ENCODE measurements at places on chromosomes 1 and 21.

- DNase-seq = peak; percentile 15
These were observed 7.5 kb downstream of the PRXL2B start for GRCh38 chr1:2594001-2594640.

DNA sequence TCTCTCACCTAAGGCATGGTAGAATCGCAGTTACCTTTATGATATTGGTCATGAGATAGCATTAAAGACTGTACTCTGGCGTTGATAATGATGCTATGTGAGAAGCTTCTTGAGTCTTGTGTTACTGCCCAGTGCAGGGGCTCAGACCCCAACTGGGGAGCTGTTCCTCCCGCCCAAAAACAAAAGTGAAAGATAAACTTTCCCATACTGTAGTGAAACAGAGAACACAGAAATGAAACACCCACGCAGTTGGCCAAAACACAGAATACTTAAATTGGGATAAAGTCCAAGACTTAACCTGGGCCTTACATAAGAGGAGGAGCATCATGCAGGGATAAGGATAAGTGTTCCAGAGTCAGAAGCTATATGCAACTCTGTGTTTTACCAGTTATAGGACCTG lies 130.6 kb downstream of the HHIPL2 start:
- no peak for DNase-seq

- DNase-seq = no peak
These were observed 49.6 kb downstream of the MAP10 start for GRCh38 chr1:232854798-232855159.

- no peak for DNase-seq
These were observed 204.9 kb upstream of the USP24 start for GRCh38 chr1:55420026-55420425.

DNA sequence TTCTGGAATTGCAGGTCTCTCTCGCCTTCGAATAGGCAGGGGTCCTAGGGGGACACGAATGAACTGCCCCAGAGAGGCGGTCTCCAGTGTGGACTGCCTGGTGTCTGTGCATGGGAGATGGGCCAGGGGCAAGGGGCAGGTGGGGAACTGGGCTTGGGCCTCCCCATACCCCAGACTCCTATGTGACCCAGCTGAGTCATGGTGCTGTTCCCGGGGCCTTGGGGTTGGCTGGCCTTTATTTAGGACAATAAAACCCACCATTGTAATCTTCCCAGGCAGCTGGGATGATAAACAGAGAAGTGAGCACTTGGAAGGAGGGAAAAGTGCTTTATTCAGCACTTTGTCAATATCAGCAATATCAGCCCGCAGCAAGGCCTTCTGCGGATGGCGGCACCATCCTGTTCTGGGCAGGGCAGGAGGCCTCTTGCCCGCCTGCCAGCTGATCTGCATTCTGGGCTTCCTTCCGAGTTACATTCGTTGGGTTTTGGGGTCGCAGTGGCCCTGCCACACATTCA lies 209.0 kb upstream of the TMEM51 start:
- DNase-seq = no peak

- no peak for DNase-seq
These were observed 53.9 kb downstream of the TOR1AIP2 start for GRCh38 chr1:179823693-179824092.

GRCh38 chr1:111476761-111477309 lies 3.1 kb downstream of the C1orf162 start:
- no peak for DNase-seq

DNA sequence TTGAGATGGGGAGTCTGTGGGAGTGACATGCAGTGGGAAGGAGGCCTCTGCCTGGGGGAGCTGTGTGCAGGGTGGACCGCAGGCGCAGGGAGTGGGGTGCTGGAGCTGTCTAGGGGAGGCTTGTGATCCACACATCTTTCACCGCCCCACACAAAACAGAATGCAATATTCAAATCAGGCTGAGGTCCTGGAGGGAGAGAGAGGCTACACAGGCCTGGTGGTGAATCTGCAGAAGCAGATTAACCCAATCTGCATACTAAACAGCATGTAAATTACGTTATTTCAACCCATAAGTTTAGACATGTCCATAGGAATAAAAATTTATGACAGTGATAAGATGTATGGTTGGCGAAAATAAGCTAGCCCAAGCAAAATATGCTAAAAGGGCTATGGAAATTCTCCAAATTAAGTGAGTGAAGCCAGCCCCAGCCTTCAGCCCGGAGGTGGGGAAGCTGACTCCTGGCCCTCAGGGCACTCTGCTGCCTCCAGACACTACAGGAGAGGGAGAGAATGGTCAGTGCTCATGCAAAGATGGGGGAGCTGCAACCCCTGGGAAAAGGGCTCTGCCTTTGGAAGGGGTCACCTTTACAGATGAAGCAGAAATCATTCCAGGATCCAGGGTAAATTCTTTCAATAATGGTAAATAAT lies 156.2 kb upstream of the CTTNBP2NL start:
- no peak for DNase-seq

- DNase-seq = peak; percentile 55
These were observed 14.0 kb upstream of the RAP1A start for GRCh38 chr1:111605576-111605975.

DNA sequence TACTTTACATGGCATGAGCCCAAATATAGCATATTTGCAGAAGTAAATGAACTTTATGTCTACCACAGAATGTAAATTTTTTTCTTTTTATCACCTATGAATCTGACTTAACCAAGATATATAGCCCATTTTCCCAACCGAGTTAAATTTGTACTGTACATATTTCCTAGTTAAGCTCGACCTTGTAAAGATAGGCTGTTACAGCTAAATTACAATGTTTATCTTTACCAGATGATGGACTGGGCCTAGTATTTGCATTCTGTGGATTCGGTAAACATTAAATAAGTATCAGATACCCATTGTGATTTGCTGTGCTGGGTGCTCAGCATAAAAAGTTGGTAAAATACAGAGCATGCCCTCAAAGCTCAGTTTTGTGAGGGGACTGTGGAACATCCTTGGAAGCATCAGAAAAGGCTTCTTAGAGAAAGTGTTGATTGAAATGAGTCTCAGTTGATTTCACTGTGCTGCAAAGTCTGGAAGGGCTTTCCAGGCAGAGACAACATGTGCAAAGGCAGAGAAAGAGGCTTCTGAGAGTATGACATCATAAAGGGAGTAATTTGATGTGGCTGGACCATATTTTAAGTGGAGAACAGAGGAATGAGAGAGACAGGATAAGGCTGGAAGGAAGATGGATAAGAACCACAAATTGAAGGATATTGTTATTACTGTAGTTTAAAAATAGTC lies 27.4 kb downstream of the MORC3 start:
- peak; percentile 31 for DNase-seq

GRCh38 chr1:228833911-228834688 lies 98.8 kb downstream of the RHOU start:
- peak; percentile 31 for DNase-seq

GRCh38 chr1:154422521-154422920 lies 17.4 kb downstream of the IL6R start:
- no peak for DNase-seq

GRCh38 chr1:94798462-94798861 lies 21.7 kb upstream of the SLC44A3 start:
- DNase-seq = no peak

DNA sequence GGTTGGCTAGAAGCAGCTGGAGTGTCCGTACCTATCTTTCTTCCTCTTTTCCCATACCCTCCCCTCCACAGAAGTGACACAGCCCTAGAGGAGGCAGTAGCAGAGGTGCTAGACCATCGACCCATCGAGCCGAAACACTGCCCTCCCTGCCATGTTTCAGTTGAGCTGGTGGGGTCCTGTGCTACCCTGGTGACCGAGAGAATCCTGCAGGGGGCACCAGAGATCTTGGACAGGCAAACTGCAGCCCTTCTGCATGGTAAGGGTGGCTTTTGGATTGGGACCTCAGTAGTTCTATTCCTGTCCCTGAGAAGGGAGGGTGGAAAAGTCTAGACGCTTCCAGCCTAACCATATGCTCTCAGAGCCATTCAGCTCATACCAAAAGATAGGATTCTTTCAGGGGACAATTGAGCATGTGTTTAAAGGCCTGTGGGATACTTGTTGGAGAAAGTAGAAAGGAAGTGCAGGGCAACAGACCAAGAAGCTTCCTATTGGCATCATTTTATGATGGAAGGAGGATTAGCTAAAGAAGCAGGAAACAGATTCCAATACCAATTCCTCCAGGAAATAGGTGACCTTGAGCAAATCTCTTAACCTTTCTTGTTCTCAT lies 11.7 kb upstream of the BNIPL start:
- DNase-seq = peak; percentile 59

- no peak for DNase-seq
These were observed 140.7 kb downstream of the CYYR1 start for GRCh38 chr21:26432410-26432809.

DNA sequence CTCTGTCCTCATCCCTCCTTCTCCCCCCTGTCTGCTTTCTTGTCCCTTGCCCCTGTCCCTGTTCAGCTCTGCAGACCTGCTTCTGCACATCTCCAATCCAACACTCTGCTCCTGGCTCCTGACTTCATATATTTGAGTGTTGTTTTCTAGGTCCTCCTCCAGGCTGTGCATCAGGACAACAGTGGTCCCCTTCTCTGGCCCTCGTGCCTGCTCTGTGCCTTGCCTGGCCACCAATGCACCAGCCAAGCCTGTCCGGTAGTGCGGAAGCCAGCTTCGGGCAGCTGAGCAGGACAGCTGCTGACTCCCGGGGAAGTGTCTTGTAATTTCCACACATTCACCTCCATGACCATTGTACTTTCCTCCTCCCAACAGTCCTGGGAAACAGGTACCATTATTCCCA lies 203.4 kb upstream of the RAB4A start:
- DNase-seq = no peak

Data from fibroblast of skin of right biceps (primary cell).